Common myeloid progenitor, CD34-positive (primary cell): ENCODE measurements at places on chromosomes 3 and 15.

- peak; percentile 22 for DNase-seq
Measured at GRCh38 chr3:15521573-15521965, at the start of gene COLQ. TSS of gene COLQ (minus strand) at chr3:15521706. CDS start at chr3:15521625, 81 bp downstream.

- DNase-seq = no peak
Measured at GRCh38 chr15:38190501-38190900, 62.1 kb upstream of the SPRED1 start.

- no peak for DNase-seq
Measured at GRCh38 chr15:48313216-48313615, 18.0 kb upstream of the DUT start.

DNA sequence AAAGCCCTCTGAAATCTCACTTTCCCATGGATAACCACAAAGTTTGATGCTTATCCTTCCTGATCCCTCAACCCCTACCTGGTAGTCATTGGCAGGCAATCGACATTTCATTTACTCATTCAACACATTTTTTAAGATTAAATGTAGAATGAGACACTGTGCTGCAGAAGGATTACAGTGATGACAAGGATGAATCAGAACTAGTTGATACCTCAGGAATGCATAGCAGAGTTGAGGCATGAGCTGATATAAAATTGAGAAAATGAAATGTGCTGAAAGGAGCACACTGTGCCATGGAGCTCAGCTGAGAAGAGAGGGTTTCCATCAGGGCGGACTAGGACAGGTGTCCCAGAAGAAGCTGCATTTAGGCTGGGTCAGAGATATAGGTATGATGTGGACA, 48.9 kb upstream of the ACTL6A start:
- DNase-seq = no peak

DNA sequence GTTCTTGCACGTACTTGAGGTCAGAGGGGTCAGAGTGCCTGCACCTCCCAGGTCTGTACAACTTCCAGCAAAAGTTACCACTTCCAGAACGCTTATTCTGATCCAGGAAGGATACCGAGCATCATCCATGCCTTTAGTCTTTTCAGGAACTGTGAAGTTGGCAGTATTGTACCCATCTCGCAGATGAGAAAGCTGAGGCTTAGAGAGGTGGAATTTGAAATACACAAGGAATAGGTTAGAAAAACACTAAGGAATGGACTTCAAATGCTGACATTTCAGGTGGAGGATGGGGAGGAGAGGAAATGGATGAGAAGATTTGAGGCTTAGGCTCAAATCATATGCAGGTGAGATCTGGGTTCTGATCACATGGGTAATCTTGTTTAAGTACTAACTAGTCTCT, 11.2 kb downstream of the ESYT3 start:
- DNase-seq = no peak

- no peak for DNase-seq
Measured at GRCh38 chr3:172654470-172654869, 56.4 kb downstream of the NCEH1 start.

DNA sequence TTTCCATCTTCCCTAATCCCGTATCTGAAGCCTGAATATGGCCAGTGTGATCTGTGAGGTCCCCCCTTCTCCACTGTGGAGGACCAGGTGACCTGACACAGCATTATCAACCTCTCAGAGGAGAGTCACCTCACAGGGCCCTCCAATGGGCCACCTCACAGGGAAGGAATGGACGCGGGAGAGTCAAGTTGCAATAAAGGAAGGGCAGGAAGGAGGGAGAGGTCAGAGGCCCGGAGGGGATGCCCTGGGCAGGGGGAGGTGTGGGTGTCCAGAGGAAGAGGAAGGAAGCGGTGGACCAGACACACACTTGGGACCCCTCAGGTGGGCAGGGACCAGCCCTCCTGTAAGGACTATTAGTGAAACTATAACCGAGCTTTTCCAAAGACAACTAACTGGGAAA, 14.6 kb upstream of the LRRC15 start:
- no peak for DNase-seq

DNA sequence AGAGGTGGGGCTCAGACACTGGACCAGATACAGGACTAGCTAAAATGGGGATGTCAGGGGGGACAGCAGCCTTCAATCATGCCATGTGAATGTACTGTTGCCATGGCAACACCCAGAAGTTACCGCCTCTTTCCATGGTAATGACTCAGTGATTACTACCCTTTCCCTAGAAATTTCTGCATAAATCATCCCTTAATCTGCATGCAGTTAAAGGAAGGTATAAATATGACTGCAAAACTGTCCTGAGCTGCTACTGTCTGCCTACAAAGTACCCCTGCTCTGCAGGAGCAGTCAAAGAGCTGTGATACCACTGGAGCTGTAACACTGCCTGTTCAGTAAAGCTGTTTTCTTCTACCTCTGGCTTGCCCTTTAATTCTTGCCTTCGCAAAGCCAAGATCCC, 168.2 kb downstream of the PEAK1 start:
- peak; percentile 4 for DNase-seq

- DNase-seq = no peak
Measured at GRCh38 chr3:27696906-27697305, 25.2 kb downstream of the EOMES start.

- DNase-seq = peak; percentile 65
Measured at GRCh38 chr3:179929091-179929529, 107.6 kb downstream of the PEX5L start.

DNA sequence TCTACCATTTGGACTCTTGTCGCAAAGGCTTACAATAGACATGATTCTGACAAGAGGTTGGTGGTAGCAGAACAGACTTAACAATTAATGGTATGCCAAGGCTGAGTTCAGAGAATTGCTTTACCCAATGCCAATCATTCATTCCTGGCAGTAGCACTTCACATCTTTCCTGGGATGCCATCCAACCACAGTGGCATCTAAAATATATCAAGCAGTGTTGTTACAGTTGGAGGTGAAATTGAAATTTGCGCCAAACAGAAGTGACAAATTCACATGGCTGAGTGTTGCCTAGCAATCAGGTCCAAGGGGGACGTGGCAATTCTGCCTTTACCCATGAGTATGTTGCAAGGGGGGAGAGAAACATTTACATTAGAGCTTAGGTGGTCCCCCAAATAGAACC, 21.0 kb upstream of the DPH6 start:
- no peak for DNase-seq

GRCh38 chr3:41521010-41521655, 321.8 kb downstream of the CTNNB1 start:
- no peak for DNase-seq

GRCh38 chr3:162678941-162679340, 1182.3 kb downstream of the OTOL1 start:
- no peak for DNase-seq

GRCh38 chr3:125055913-125056745, at the start of gene HEG1:
TSS of gene HEG1 (minus strand) at chr3:125055997. CDS start at chr3:125055890, 107 bp downstream.
- DNase-seq = peak; percentile 72

DNA sequence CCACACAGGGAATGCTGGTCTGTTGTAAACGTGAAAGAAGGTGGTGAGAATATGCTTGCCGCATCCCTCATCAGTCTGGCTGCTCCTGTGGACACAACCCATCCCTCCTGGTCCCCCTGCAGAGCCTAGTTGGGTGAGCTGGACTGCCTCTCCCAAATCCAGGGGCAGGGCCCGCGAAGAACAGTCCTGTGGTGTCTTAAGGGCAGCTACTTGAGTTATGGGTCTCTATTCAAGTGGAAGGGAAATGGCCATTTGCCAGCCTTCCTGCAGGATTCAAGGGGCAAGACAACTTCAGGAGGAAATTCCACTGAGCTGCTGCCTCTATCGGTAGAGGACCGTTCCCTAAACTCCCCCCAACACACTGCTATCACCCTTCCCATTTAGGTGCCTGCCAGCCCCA, 98.9 kb downstream of the IQSEC1 start:
- no peak for DNase-seq

GRCh38 chr3:140586311-140586710, 91.6 kb upstream of the TRIM42 start:
- DNase-seq = no peak

DNA sequence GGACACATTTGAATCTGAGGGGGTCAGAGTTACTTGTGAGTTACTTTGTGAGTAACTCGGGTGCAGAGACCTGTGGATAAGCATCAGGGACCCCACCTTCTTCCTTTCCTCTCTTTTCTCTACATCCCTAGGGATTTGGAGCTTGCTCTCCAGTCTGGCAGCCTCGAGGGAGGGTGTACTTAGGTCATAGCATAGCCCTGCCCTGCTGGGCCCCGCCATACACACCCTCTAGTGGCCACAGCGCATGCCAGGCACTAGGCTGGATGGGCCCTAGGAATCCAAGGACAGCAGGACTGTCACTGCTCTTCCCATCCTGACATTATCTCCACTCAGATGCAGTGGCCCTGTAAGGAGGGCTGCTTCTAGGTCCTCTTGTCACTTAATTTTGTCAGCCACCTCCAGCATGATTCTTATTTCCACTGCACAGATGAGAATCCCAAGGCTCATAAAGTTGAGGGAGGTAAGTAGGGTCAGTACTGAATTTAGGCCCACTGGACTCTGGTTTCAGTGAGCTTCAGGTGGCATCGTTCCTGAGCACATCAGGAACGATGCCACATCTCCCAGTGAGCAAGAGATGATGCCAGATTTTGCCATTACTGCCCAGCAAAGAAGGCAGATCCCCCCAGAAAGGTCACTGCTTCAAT, 3.6 kb upstream of the SMAD6 start:
- peak; percentile 38 for DNase-seq

- no peak for DNase-seq
Measured at GRCh38 chr15:91380114-91380513, 280.1 kb downstream of the SV2B start.

DNA sequence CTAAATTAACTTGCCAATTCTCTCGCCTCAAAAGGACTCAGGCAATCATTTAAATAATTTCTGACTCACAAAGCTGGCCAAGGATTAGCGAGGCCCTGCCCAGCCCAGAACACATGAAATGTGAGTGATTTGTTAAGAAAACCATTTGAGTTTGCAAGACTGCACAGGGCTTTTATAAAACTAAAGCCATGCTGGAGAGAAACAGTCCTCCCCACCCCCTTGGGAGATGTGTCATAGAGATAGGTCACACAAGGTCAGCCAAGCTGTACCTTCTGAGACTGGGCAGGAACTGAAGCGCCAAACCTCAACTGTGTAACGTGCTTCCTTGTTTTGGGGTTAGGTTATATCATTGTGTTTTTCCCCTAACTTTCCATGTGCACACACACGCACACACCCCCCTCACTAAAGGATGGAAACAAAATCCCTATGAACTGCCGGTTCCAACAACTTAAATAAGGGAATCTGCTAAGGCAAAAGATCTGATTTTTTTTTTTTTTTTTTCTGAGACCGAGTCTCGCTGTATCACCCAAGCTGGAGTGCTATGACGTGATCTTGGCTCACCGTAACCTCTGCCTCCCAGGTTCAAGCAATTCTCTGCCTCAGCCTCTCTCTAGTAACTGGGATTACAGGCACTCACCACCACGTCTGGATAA, 8.1 kb downstream of the SPATA12 start:
- peak; percentile 72 for DNase-seq

DNA sequence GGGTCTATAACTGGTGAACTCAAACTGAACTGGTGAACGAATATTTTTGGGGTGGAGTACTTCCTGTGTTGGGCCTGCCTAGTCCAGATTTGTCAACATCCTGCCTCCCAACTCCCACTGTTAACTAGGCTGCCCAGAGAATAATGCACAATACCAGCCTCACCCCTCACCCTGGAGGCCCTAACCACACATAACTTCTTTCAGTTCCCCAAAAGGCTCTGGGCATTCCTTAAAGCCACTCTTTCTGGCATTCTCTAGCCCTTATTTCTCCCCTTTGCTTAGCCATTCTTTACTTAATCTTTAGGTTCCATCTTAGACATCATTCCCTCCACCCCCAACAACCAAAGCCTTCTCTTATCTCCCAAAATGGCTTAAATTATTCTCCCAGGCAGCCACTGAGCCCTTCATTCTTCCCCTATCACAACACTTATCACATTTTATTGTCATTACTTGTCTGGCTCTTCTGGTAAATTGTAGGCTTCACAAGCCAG, 9.1 kb upstream of the SEC11A start:
- peak; percentile 21 for DNase-seq

DNA sequence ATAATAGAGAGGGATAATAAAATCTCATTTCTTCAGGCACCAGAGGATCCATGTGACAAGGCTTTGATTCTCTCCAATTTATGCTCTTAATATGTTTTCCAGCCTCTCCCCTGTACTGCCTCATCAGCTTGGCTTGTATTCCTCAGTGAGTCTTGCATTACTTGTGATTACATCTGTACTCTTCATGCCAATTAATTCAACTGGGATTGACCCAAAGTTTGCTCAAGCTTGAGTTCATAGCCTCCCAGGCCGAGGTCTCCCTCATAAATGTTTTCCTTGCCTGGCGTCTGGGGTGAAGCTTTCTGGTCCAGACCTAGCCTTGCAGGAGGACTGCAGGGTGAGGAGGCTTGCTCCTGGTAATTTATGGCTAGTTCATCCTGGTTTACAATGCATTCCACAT, 146.9 kb downstream of the CHST2 start:
- no peak for DNase-seq

DNA sequence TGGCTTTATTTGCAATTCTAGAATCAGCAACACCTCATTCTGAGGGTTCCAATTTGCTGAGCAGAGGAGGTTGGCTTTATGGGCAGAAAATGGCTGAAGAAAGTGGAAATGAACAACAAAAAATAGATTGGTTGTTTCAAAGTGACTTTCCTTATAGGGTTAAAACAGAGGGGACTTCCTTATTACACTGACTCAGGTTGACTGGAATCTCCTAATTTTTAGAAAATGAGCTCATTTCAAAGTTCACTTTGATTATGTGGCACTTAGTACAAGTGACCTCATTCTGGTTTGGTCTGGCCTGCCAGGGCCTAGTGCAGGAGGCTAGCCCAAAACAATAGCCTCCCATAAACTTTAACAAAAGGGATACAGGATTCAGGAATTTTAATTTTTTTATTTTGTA, 41.4 kb downstream of the NFKBIZ start:
- peak; percentile 28 for DNase-seq

- no peak for DNase-seq
Measured at GRCh38 chr15:63522225-63522578, 17.8 kb downstream of the USP3 start.

DNA sequence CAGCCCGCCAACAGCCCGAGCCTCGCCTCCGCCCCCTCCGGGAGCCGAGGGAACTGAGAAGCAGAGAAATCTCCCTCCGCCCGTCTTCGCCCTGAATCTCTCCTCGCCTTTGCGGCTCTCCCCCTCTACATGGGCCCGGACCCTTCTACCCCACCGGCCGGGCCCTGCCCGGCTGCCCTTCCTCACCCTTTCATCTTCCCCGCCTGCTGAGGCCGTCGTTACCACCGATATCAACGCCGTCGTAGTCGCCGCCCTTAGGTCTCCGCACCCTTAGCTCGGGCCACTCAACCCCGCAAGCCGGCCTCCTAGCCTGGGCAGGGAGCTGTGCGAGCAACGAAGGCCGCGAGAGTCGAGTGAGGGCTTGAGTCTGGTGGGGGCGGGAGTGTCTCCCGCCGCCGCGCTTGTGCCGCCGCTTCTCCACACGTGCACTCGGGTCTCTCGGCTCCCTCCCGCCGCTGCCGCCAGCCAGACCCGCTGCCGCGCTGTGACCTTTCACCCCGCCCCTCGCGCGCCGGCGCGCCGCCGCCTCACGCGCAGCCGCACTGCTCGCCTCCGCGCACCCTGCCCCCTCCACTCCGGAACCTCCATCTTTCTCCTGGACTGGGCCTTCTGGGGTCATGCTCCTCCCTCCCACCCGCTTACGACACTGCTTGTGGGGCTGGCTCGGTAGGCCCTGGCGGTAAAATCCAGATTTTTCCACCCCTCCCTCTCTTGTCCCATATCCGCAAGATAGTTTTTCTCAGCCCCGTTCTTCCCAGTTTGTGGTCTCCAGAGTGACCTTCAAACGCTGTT, at the start of gene NAA50:
Gene NAA50 (minus strand): TSS at position 494 of the 792 bp plus-strand sequence. CDS start 300 bp downstream, at position 194.
- DNase-seq = peak; percentile 92

GRCh38 chr15:81930582-81931369, 115.0 kb downstream of the MEX3B start:
- no peak for DNase-seq

GRCh38 chr3:141539431-141540187, 52.8 kb downstream of the RASA2 start:
- no peak for DNase-seq
